ENCODE measurements at places on chromosomes 16 and 17. TPM values are rescaled to one million over a fixed set of nuclear protein-coding genes. Genes with fewer than 3 reads are reported as not detected.

The KRT9 gene
- not detected for total RNA-seq

The CFAP97D1 gene
- total RNA-seq: 0.07 TPM

The ACSM5 gene
- total RNA-seq: not detected

The KRT20 gene
- total RNA-seq: 0.22 TPM

The NOTUM gene
- total RNA-seq: 0.32 TPM

The TPSD1 gene
- not detected for total RNA-seq

The TUBB3 gene
- 167 TPM for total RNA-seq

The NTN1 gene
- total RNA-seq: 0.42 TPM

The NUPR1 gene
- 10.7 TPM for total RNA-seq

The RAP1GAP2 gene
- total RNA-seq: 20.2 TPM

The OSGIN1 gene
- total RNA-seq: 25.8 TPM

The KRT15 gene
- total RNA-seq: 4.1 TPM

The ITGA2B gene
- 1.7 TPM for total RNA-seq

The C17orf100 gene
- 3.3 TPM for total RNA-seq

The ANKRD11 gene
- total RNA-seq: 93.6 TPM

The ZNF205 gene
- total RNA-seq: 9.2 TPM

The VMO1 gene
- 1.5 TPM for total RNA-seq

The TNP2 gene
- total RNA-seq: not detected

The CDRT4 gene
- total RNA-seq: 0.61 TPM

The TBC1D26 gene
- not detected for total RNA-seq

The CCL17 gene
- not detected for total RNA-seq

The ITGB4 gene
- total RNA-seq: 55.6 TPM

The CYGB gene
- 1.4 TPM for total RNA-seq

The CLEC18C gene
- total RNA-seq: 0.08 TPM

The PRSS36 gene
- 0.29 TPM for total RNA-seq

The SYCE1L gene
- total RNA-seq: 8.7 TPM

The CLDN9 gene
- 0.30 TPM for total RNA-seq

Measured in A549 treated with RU486 at 1 μM for 4 hours (cell line).